ENCODE measurements at places on chromosomes 1 and 21. TPM values are rescaled to one million over a fixed set of nuclear protein-coding genes. Genes with fewer than 3 reads are reported as not detected.

OR2G6 gene
- not detected for total RNA-seq

GRCh38 chr1:60185684-60186083 is 112.1 kb upstream of the C1orf87 start:
- no peak for DNase-seq

DNA sequence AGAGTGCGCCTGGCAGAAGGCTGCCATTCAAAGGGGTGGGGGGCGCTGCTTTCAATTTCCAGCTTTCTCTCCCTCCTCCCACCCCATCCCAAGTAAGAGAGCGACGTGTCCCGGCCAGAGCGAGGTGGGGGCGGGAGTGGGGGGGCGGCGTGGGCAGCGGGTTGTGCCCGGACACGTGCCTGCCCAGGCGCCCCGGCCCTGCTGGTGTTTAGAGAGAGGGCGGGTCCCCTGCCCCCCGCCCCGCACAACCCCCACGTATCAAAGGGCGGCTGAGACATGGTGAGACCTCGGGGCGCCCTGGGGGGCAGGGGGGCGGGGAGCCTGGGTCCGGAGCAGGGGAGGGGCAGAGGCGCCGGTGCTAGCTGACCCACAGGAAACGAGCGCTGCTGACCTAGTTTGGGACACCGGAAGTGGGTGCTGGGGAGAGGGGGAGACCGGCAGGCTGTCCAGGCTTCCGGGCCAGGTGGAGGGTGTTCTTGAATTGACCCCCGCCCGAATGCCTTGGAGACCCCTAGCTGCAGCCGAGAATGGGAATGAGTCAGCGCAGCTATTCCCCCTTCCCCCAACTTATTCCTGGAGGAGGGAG is 1.3 kb downstream of the ZBTB7B start:
- peak; percentile 83 for DNase-seq

GRCh38 chr1:246798606-246799496 is 74.6 kb downstream of the SCCPDH start:
- DNase-seq, result peak; percentile 58

- no peak for DNase-seq
These were observed 125.3 kb upstream of the ETS2 start for GRCh38 chr21:38680401-38680800.

PSRC1 gene
- 0.74 TPM for total RNA-seq

GRCh38 chr1:234614081-234614489 is 4.1 kb upstream of the IRF2BP2 start:
- DNase-seq, result no peak

- DNase-seq, result peak; percentile 28
These were observed 23.9 kb downstream of the CITED4 start for GRCh38 chr1:40838045-40838979.
